ENCODE measurements at places on chromosomes 6 and 20.

GRCh38 chr20:41436679-41437078 lies 70.1 kb upstream of the EMILIN3 start:
- DNase-seq, result peak; percentile 68

- no peak for DNase-seq
Observed at GRCh38 chr6:130009146-130009545, 9.2 kb upstream of the L3MBTL3 start.

DNA sequence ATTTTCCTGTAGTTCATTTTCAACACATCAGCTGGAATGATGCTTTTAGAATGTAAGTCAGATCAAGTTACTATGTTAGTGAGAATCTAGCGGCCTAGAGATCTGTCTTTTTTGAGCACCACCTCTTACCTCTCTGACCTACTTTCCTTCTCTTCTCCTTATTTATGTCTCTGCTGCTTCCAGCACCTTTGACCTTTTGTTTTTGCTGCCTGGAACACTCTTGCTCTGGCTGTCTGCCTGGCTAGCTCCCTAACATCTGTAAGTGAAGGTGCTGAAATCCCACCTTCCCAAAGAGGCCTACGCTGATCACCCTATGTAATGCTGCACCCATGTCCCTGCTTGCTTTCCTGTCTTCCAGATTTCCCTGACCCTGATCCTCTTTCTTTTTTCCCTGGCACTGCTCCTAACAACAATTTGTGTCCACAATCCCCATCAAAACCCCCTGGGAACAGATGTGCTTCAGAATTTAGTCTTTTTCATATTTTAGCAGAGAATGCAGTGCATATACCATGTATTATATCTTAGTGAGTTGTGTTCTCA lies 87.8 kb downstream of the RFPL4B start:
- no peak for DNase-seq

DNA sequence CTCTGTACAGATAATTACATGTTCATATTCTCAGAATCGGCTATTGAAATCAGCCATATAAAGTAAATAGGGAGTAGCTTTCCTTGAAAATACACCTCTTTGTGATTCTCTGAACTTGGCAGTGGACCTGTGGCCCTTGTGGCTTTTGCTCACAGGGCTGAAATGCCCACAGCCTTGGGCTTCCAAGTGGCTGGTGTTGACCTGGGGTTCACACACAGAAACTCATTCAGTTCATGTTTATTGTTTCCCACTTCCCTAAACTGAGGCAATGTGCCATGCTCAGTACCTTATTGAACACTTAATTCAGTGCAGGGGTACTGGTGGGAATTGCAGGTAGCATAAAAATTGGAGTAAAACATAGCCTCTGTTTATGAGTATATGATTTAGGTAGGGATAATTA lies 19.1 kb upstream of the TULP4 start:
- no peak for DNase-seq

DNA sequence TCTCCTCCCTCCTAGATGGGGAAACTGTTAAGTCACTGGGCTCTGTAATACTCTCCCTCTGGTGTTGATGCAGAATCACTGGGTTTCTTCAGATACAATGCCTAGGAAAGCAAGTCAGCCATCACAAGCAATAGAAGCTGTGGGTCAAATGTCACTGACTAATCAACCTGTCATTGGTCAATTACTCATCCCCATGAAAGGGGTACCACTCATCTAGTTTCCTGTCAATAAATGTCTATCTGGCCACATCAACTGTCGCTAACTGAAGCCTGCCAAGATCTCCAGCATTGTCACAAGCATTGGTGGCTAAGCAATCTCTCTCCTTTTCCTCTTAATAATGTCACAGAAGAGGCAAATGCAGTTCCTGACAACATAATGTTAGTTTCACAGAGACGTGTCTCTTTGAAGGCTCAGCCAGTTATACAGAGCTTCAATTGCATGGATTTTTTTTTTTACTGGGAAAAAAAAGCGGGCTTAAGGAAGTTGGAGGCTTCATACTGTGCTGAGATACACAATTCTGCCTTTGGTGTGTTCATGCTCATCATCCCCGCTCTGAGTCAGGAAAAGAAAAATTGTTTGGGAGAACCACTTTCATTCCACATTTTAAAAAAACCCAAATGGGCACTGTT lies 355.9 kb downstream of the BTBD9 start:
- DNase-seq, result peak; percentile 68

DNA sequence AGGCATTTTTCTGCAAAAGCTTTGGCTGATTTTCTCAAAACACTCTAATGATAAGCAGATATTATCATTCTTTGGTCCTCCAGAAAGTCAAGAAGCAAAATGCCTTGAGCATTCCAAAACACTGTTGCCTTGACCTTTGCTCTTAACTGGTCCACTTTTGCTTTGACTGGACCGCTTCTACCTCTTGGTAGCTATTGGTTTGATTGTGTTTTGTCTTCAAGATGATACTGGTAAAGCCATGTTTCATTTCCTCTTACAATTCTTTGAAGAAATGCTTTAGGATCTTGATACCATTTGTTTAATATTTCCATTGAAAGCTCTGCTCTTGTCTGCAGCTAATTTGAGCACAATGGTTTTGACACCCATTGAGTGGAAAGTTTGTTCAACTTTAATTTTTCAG lies 35.6 kb upstream of the SDHAF4 start:
- no peak for DNase-seq

All from RPMI7951 (cell line).